ENCODE measurements at places on chromosomes 5 and 9. TPM values are rescaled to one million over a fixed set of nuclear protein-coding genes. Genes with fewer than 3 reads are reported as not detected.
A peak's percentile ranks its signal among the peaks of the same experiment; 100 is the strongest.

TEK gene
- polyA plus RNA-seq = 4.3 TPM

PRLR gene
- polyA plus RNA-seq = 0.80 TPM

FBP1 gene
- polyA plus RNA-seq = not detected

SLC22A4 gene
- 24.0 TPM for polyA plus RNA-seq

DPP7 gene
- polyA plus RNA-seq = 145 TPM

PPP3R2 gene
- not detected for polyA plus RNA-seq

LURAP1L gene
- 25.5 TPM for polyA plus RNA-seq

DNA sequence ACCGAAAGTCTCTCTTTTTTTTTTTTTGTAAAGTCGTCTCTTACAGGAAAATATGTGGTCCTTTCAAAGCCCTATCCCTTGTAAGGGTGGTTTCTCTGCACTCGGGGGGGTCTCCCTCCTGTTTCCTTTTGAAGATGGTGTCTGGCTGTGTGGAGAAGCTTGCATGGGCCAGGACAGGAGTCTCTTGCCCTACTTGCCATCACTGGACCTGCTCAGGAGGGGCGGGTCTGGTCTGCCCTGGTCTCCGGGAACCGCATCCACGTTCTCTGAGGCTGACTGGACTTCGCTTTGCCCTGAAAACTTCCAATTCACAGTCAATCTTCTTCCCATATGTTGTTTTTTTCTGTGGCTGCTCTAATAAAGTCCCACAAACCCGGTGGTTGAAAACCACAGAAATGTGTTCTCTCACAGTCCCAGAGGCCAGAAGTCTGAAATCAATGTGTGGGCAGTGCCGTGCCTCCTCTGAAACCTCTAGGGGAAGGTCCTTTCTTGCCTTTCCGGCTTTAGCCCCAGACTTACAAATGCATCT, 92.9 kb upstream of the IER5L start:
- peaks cover 6% of the 10 kb centered on the region for H3K4me1 ChIP-seq
- no peaks in the 10 kb centered on the region for H3K36me3 ChIP-seq
- H3K27me3 ChIP-seq = no peaks in the 10 kb centered on the region
- peak; percentile 75 for DNase-seq
- H3K4me3 ChIP-seq = no peak overlapping the region
- peak overlapping the region; percentile 32 for H3K27ac ChIP-seq

DNA sequence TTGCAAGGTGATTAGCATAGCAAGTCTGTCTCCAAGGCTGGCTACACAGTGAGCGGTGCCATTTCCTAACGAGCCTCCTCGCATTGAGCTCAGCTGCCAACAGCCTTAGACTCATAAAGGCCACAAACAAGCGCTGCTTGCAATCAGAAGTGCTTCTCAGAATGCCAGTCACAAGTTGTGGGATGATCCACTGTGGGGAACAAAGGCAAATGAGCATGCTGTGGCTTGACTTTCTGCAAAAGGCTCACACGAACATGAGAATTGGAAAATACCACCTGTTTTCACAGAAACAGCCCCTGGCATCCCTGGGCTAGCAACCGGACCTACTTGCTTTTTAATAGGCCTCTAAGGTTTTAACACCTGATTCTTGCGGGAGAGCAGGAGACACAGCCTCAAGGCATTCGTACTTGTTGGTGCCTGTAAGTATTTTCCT, 215.5 kb downstream of the FANCC start:
- peaks cover 15% of the 10 kb centered on the region for H3K4me1 ChIP-seq
- H3K27ac ChIP-seq = no peak overlapping the region
- no peak for DNase-seq
- no peaks in the 10 kb centered on the region for H3K36me3 ChIP-seq

DNA sequence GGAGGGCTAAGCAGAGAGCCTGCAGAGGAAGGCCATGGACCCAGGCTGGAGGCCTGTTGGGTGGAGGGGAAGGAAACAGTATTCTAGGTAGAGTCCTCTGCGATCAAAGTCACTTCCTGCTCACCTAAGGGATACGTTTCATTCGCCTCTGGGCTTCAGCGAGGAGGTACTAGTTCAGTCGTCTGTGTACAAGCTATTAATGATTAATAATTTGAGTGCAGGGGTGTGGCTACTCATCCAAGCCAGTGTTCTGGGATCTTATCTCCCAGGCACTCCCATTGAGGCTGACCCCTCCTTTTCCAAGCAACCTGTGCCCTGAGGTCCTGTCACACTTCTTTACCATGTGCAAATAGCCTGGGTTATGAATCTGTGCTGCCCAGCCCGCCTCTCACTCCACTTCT, 25.2 kb downstream of the RALGPS1 start:
- no peaks in the 10 kb centered on the region for H3K27me3 ChIP-seq
- H3K4me3 ChIP-seq = no peak overlapping the region
- H3K4me1 ChIP-seq = no peaks in the 10 kb centered on the region
- H3K36me3 ChIP-seq = no peaks in the 10 kb centered on the region
- no peak overlapping the region for H3K27ac ChIP-seq

DNA sequence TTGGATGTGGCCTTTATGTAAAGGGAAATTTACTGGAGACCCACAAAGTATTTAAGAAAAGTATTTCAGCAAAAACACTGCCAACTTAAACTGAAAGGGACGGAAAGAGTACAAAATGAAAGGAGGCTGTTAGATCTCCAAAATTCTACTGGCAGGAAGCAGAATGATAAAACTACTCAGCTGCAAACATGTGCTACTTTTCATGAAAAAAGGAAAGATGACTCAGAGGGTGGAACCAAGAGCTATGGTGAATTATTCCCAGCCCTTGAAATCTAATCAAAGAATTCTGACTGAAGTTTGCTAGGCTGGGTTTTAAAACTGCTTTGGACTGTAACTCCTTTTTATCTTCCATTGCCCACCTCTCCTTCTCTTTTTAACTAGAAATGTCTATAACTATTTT, 58.6 kb upstream of the ZBED3 start:
- no peaks in the 10 kb centered on the region for H3K27me3 ChIP-seq
- peak overlapping the region; percentile 38 for H3K27ac ChIP-seq
- peaks cover 10% of the 10 kb centered on the region for H3K4me1 ChIP-seq
- H3K4me3 ChIP-seq = peak overlapping the region; percentile 19

DNA sequence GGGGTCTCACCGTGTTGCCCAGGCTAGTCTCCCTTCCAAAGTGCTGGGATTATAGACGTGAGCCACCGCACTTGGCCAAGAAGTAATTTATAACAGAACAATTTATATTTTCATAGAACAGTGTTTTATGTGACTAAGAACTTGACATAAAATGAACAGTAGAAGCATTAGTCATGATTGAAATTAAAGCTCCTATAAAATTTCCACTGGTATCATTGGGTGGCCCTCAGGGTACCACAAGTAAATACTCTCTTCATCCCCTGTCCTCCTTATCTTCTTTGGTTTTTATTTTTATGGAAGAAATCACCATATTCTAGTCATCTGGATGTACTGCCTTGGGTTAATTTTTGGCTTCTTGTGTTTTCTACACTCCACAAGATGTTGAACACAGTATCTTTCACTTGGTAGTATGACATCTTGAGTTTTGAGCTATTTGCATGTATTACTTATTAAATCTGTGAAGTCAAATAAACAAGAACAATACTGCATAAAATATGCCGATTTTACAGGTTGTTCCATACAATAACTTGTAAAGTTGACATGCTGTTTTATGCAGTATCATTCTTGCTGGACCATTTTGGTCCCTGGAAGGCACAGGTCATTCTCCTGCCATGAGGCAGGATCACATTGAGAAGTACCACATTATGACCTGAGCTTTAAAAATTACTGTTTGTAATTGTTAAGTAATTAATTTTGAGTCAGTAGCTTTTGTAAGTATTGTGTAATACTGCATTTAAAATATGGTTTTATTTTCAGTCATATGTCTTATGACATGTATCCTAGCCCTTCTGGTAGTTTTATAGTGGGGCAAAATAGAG, 24.4 kb downstream of the LMNB1 start:
- H3K27me3 ChIP-seq = no peaks in the 10 kb centered on the region
- DNase-seq = peak; percentile 17
- H3K36me3 ChIP-seq = no peaks in the 10 kb centered on the region

- H3K4me3 ChIP-seq = no peak overlapping the region
- no peak overlapping the region for H3K27ac ChIP-seq
- H3K27me3 ChIP-seq = no peaks in the 10 kb centered on the region
- DNase-seq = no peak
Observed at GRCh38 chr9:136233411-136233810, 12.2 kb downstream of the QSOX2 start.

GRCh38 chr9:108575276-108575675, 280.5 kb downstream of the ACTL7B start:
- H3K27me3 ChIP-seq = peaks cover 12% of the 10 kb centered on the region
- H3K4me1 ChIP-seq = no peaks in the 10 kb centered on the region
- H3K27ac ChIP-seq = no peak overlapping the region
- no peaks in the 10 kb centered on the region for H3K36me3 ChIP-seq

DNA sequence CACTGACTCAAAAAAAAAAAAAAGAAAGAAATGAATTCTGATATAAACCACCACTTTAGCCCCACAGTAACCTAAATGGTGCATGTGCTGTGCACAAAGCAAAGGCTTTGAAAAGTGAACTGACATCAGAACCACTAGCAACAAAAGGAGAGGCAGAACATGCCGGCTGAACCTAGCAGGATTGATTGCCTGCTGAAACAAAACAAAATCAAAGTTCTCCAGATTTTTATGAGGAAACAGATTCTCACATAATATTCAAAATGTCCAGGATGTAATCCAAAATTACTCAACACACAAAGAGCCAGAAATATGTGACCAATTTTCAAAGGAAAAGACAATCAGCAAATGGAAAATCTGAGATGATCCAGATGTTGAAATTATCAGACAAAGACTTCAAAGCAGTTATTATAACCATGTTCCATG, 37.9 kb downstream of the UBTD2 start:
- H3K36me3 ChIP-seq = peaks cover 5% of the 10 kb centered on the region
- H3K27me3 ChIP-seq = no peaks in the 10 kb centered on the region
- DNase-seq = peak; percentile 64
- peak overlapping the region; percentile 50 for H3K27ac ChIP-seq
- peak overlapping the region; percentile 24 for H3K4me3 ChIP-seq

DNA sequence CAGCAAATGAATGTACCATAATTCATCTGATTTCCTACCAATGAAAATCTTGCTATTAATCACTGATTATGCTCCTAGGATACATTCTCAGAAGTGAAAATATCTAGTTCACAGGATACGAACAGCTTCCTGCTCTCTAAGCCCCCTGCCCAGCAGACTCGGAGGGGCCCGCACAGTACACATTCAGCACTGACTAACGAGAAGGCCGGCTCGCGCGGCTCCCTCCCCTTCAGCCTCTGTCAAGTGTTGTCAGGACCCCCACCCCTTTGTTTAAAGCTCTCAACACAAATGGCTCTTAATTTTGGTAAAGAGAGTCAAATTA, 82.0 kb downstream of the PRRT1B start:
- no peak for DNase-seq
- H3K27ac ChIP-seq = peak overlapping the region; percentile 50
- peaks cover 7% of the 10 kb centered on the region for H3K4me1 ChIP-seq

- H3K27me3 ChIP-seq = no peaks in the 10 kb centered on the region
- H3K4me1 ChIP-seq = no peaks in the 10 kb centered on the region
- H3K36me3 ChIP-seq = no peaks in the 10 kb centered on the region
- no peak for DNase-seq
- H3K4me3 ChIP-seq = no peak overlapping the region
Observed at GRCh38 chr5:179400020-179400419, 54.8 kb upstream of the ADAMTS2 start.

- no peaks in the 10 kb centered on the region for H3K4me1 ChIP-seq
- no peak overlapping the region for H3K27ac ChIP-seq
- H3K4me3 ChIP-seq = no peak overlapping the region
- H3K36me3 ChIP-seq = no peaks in the 10 kb centered on the region
Observed at GRCh38 chr9:88106492-88106891, 31.8 kb downstream of the SPATA31C2 start.

GRCh38 chr5:65020492-65020891, 251.8 kb downstream of the CWC27 start:
- H3K4me3 ChIP-seq = no peak overlapping the region
- no peaks in the 10 kb centered on the region for H3K27me3 ChIP-seq
- peak overlapping the region; percentile 41 for H3K27ac ChIP-seq
- no peaks in the 10 kb centered on the region for H3K36me3 ChIP-seq
- peaks cover 39% of the 10 kb centered on the region for H3K4me1 ChIP-seq
- no peak for DNase-seq

DNA sequence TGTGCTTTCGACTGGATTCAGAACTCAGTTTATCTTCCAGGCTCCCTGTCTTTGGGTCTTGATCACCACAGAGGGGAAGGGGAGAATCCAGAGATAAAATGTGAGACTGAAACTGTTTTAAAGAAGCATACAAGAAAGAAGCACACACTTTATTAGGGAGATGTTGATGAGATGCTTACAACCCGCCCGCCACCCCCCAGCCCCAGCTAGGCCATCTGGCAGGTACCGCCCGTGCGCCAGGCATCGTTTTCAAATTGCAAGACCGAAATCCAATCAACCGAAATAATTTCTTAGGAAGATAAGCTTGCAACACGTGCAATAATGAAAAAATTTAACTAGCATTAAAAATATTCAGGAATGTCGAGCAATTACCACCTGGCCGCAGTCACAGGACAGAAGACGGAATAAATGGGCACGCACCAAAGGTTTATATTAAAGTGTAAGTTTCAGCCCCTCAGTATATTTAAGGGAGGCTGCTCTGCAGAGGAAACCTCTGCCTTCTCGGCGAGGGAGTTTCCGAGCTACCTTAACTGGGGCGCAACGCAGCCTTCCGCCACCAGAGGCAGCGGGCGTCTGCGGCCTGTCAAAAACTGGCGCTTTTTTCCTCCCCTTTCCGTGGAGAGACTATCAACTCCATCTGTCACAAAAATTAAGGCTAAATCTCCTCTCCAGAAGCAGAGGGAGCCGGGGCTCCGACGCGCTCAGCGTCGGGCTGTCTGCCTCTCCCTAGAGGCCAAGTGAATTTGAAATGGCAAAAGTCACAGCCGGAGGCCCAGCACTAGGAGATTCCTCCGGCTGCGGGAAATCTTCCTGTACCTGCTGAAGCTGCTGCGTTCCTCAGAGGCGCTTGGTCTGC, 996 bp upstream of the GAS1 start:
- peak overlapping the region; percentile 80 for H3K4me3 ChIP-seq
- H3K27ac ChIP-seq = peak overlapping the region; percentile 72
- peaks cover 15% of the 10 kb centered on the region for H3K4me1 ChIP-seq
- DNase-seq = peak; percentile 91

- no peaks in the 10 kb centered on the region for H3K4me1 ChIP-seq
- no peaks in the 10 kb centered on the region for H3K27me3 ChIP-seq
- H3K4me3 ChIP-seq = no peak overlapping the region
- H3K36me3 ChIP-seq = peaks cover 6% of the 10 kb centered on the region
- H3K27ac ChIP-seq = no peak overlapping the region
Observed at GRCh38 chr9:136857581-136858412, 5.7 kb downstream of the MAMDC4 start.

Data from GM23248 (cell line).